ENCODE measurements at places on chromosomes 3 and 15.

DNA sequence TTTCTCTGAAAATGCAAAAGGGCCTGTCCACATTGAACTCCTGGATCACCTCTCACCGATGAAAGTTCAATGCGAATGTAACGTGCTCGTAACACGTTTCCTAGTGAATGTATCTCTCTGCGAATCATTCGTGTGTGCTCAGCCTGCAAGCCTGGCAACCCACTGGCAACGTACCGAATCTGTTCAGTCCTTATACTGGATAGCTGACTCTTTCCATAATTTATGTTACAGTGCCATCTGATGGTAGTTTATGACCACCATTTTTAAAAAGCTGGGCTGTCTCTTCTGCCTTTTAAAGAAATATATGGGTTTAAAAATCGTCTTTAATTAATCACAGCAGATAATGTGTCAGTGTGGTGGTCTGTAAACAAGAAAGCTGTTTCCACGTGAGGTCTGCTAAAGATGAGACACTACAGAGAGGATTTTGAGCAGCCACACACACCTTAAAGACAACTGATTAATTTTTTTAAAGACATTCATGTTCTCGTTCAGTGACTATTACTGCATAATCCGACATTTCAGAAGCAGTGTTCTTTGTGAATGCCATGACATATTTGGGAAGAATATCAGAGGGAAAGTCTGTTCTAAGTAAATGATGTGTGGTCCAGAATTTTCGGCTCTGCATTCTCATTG lies 69.4 kb upstream of the FOXP1 start:
- no peak overlapping the region for H3K4me3 ChIP-seq
- H3K27me3 ChIP-seq, result no peaks in the 10 kb centered on the region
- no peak for DNase-seq
- no peaks in the 10 kb centered on the region for H3K4me1 ChIP-seq

- peaks cover 31% of the 10 kb centered on the region for H3K27me3 ChIP-seq
- H3K36me3 ChIP-seq, result peaks cover 3% of the 10 kb centered on the region
- H3K4me1 ChIP-seq, result no peaks in the 10 kb centered on the region
- H3K4me3 ChIP-seq, result no peak overlapping the region
Observed at GRCh38 chr15:57533448-57533799, 58.3 kb upstream of the MYZAP start.

DNA sequence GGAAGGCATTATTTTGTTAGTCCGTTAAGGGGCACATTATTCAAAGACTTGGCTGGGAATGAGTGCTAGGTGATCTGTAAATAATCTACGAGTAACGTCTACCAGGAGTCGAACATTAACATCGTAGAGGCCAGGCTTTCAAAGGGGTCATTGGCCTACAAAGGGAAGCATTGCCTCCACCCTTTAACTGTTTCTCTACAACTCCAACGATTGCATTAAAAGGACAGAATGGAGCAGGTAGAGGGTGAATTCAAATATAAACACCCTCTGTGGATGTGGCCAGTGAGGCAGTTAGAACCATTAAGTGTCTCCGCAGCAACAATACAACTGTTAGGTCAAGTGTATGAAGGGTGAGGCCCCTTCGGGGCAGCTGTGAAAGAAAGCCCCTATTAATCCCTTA lies 126.0 kb upstream of the LMOD3 start:
- DNase-seq, result no peak
- H3K4me3 ChIP-seq, result no peak overlapping the region
- H3K4me1 ChIP-seq, result no peaks in the 10 kb centered on the region

GRCh38 chr3:114741066-114741465 lies 406.0 kb downstream of the ZBTB20 start:
- no peaks in the 10 kb centered on the region for H3K36me3 ChIP-seq
- H3K27me3 ChIP-seq, result no peaks in the 10 kb centered on the region
- no peak for DNase-seq
- no peak overlapping the region for H3K27ac ChIP-seq
- H3K4me3 ChIP-seq, result no peak overlapping the region
- peaks cover 23% of the 10 kb centered on the region for H3K4me1 ChIP-seq

DNA sequence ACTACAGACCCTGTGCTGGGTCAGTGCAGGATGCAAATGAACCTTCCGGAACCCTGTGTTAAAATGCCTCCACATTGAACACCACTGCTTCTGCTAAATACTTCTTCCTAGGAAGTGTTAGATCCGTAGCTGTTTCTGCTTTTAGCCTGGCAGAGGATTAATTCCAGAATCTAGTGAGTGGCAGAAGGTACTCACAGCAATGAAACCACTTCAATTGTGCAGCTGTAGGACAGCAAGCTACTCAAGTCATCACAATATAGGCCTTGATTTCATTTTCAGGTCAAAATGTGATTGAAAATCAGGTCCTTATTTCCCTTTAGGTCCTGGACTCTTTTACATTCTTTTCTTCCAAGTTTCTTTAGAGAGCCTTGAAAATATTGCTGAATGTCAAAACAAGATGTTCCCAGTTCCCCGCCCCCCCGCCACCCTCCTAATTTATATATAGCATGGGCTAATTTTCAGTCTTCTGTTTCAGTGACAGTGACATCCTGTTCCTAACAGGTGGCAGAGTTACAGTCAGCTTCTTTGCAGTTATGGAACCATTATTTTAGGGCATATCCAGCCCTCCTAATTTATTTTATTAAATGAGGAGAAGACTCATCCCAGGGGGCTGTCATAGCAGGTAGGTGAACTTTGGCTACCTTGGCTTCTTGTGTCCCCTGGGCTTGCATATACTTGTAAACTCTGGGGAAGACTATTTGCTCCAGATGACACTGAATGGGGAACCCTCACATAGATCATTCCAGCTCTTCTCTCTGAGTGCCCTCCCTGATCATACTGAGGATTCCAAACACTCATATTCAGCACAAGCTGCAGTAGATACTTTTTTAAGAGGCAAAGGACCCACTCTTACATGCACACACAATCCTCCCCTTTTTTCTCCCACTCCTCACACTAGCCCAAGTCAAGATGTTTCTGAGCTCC lies 28.0 kb upstream of the ARNT2 start:
- H3K4me3 ChIP-seq, result no peak overlapping the region
- no peak for DNase-seq
- no peaks in the 10 kb centered on the region for H3K4me1 ChIP-seq
- H3K27me3 ChIP-seq, result peaks cover 66% of the 10 kb centered on the region

- no peaks in the 10 kb centered on the region for H3K4me1 ChIP-seq
- H3K27me3 ChIP-seq, result peaks cover 64% of the 10 kb centered on the region
- H3K27ac ChIP-seq, result no peak overlapping the region
- H3K36me3 ChIP-seq, result no peaks in the 10 kb centered on the region
Observed at GRCh38 chr15:92634671-92635201, 20.8 kb downstream of the FAM174B start.

DNA sequence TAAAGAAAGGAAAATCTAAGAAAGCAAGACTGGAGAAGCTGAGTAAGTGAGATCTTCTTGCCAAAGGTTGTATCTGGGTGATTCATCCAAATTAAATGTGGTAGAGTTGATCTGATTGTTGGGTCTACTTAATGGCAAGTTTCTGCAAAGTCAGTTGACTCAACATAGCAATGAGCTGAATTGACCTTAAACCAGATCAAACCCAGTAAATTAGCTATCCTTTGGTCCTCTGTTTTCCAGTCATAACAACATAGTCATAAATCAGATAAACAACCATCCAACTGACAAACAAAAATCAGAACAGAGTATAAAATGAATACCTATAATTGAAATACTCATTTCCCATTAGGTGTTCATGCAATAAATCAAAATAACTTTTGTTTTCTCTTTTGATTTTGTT lies 142.6 kb upstream of the CFAP20DC start:
- no peak overlapping the region for H3K27ac ChIP-seq
- no peak overlapping the region for H3K4me3 ChIP-seq

DNA sequence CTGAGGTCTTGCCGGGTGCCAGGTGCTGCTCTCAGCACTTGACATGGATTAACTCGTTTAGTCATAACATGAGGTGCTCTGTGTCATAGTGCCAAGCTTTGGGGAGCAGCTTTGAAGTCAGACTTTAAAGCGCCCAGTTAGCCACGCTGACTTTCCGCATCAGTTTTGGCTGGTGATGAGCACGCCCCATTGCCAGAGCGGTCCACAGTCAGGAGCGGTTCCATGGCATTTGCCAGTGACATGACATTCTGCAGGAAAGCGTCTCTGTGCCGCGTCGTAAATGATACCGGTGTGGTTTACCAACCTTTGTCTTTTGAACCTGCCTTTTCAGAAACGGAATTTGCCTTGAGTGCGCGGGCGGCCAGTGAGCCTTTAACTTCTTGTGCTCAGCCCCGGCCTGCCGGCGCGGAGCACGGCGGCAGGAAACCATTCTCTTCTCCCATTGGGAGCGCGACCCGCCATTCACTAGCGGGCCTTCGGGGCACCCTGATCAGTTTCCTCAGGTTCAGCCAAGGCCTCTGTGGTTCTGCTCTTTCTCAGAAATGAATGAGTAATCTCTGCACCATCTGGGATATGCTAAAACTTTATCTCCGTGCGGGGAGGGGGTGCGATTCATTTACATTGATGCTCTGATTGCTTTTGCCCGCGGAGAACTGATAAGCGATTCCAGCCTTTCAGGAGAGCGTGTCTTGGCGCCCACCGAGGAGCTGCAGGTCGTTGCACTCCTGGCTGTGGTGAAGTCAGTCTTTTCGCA lies 1.7 kb upstream of the SLC2A2 start:
- no peak overlapping the region for H3K4me3 ChIP-seq
- H3K4me1 ChIP-seq, result no peaks in the 10 kb centered on the region
- H3K27me3 ChIP-seq, result peaks cover 30% of the 10 kb centered on the region
- DNase-seq, result no peak
- no peak overlapping the region for H3K27ac ChIP-seq
- no peaks in the 10 kb centered on the region for H3K36me3 ChIP-seq

- no peaks in the 10 kb centered on the region for H3K36me3 ChIP-seq
- H3K27me3 ChIP-seq, result no peaks in the 10 kb centered on the region
- H3K27ac ChIP-seq, result no peak overlapping the region
- no peak overlapping the region for H3K4me3 ChIP-seq
Observed at GRCh38 chr3:189108067-189108466, 63.7 kb upstream of the TPRG1 start.

GRCh38 chr3:55571216-55571813 lies 84.2 kb upstream of the WNT5A start:
- H3K27ac ChIP-seq, result no peak overlapping the region
- H3K4me1 ChIP-seq, result no peaks in the 10 kb centered on the region
- H3K4me3 ChIP-seq, result no peak overlapping the region

Data from central memory CD8-positive, alpha-beta T cell (primary cell).